Stimulated activated CD4-positive, alpha-beta T cell treated with anti-CD3 and anti-CD28 coated beads, Interleukin-1b, Interleukin-23, amount 100 ng/mL, for 24 hours (primary cell): ENCODE measurements at places on chromosomes 4 and X.

DNA sequence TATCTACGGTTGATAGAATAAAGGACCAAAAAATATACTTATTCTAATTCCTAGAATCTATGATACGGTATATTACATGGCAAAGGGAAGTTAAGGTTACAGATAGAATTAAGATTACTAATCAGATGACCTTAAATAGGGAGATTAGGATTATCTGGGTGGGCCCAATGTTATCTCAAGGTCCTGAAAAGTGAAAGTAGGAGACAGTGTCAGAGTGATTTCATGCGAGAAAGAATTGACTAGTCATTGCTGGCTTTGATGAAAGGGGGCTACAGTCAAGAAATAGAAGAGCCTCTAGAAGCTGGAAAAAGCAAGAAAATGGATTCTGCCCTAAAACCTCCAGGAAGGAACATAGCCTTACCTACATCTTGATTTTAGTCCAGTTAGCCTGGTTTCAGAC is 176.9 kb upstream of the PPP1R2C start:
- no peak for DNase-seq

GRCh38 chr4:56871371-56871866 is 36.3 kb upstream of the REST start:
- DNase-seq: no peak

GRCh38 chr4:20431543-20431951 is 179.8 kb downstream of the SLIT2 start:
- no peak for DNase-seq

DNA sequence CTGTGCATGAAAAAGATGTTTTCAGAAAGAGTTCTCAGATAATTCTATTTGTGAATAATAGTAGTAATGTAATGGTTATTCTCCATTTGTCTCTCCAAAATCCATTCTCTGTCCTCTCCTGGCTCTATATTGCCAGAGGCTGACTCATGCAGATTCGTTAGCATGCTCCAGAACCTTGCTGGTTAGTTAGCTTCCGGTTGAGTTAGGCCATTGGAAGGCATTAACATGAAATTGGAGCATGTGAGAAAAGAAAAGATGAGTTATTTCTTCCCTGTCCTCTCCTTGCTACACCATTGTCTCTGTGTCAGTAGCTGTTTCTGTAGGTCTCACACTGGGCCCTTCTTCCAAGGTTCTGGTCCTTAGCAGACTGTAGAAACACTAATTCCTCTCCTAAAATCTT is 23.5 kb upstream of the PRDM8 start:
- DNase-seq: no peak

DNA sequence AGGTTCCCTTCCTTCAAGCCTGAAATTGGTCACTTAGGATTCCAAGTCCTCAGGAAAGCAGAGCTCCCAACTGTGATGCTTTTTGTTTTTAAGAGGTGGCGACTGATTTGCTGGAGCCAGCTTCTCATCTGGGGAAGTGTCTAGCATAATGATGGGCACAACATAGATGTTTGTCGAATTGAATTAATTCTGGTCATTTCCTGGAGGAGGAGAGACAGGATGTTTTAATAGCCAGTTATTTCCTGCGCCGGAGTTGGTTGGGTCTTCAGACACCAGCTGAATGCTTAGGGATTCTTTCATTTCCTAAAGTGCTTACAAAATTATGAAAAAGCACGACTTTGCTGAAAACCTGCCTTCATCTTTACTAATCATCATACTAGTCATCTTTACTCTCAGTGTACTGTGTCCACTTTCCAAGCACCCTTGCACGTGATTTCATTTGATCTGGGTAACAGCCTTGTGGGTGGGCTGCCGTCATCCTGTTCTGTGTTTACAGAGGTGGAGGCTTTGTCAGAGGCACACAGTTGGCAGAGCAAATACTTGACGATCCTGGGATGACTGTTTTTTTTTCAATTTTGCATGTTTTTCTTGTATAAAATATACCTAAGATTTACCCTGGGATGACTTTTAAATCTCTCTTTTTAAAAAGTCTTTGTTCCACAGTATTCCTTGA is 49.5 kb downstream of the RGS12 start:
- DNase-seq: no peak

GRCh38 chrX:42803320-42803719 is 25.4 kb upstream of the PPP1R2C start:
- DNase-seq: no peak

DNA sequence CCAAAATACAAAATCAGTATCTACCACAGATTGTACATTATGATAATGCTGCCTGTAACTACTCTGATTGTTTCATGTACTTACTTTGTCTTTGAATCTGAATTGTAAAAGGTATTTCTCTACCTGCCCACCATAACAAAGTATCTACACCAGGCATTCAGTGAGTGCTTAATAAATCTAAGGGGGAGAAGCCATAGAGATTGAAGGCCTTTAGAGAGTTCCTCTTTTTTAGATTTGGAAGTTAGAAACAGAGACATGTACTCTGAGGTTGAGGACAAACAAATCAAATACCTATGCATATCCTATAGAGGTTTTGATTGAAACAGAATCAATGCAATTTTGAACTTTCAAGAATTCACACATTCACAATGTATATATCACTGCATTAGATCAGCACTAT is 42.7 kb downstream of the SAT1 start:
- no peak for DNase-seq

GRCh38 chr4:147360301-147360700 is 120.6 kb upstream of the EDNRA start:
- no peak for DNase-seq

DNA sequence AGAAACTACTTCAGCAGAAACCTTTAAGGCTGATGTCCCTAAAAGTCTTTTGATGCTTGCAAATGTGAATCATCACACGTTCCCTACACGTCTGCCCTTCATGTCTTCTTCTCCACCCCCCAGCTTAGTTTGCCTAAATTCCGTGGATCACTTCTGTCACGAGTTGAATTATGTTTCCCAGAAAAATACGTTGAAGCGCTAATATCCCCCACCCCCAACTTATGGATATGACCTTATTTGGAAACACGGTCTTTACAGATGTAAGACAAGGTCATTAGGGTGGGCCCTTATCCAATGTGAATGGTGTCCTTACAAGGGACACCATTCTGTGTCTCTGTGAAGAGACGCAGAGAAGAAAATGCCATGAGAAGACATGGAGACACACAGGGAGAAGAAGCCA is 2.1 kb upstream of the ZNF518B start:
- no peak for DNase-seq

DNA sequence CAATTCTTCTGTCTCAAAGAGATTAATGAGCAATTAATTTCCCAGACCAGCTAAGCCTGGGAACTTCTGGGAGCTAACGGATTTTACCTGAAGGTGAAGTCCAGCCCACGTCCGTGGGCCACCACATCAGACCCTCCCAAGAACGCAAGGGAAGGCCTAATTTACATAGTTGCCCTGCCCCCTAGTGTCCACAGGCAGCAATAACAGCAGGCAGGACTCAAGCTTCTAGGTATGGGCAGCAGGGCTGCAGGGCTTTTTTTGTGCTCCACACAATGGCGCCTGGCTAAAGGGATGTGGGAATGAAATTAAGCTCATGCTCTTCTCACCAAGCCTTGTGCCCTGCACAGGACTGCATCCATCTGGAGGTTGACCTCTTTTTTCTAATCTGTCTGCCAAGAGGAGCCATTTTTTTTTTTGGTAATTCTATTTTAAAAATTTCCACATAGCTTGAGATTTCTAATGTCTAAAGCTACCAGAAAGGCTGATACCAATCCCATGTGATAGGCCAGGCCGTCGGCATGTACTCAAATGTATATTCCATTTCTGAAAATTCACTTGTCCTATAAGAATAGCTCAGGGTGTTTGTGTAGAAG is 111.9 kb upstream of the TMEM164 start:
- peak; percentile 8 for DNase-seq

GRCh38 chr4:94577136-94577535 is 125.4 kb downstream of the PDLIM5 start:
- no peak for DNase-seq

DNA sequence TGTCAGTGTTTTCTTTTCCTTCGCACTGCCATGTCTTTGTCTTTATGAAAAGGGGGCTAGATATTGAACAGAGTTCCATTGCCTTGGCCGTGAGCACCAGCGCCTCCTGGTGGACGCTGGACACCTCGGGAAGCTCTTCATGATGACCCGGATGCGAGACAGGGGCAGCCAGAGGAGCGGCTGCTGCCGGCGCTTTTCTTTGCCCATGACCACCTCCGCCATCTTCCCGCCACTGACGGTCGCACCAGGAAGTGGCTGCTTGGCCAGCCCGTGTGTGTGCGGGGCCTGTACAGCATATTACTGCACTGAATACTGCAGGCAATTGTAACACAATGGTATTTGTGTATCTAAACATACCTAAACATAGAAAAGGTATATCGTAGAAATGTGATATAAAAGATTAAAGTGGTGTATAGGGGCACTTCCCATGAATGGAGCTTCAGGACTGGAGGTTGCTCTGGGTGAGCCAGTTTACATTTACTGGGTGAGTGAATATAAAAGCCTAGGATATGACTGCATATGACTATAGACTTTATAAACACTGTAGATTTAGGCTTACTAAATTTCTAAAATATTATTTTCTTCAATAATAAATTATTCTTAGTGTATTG is 15.8 kb upstream of the GRIA2 start:
- no peak for DNase-seq

GRCh38 chrX:129239371-129239770 is 283.9 kb downstream of the SMARCA1 start:
- DNase-seq: no peak

DNA sequence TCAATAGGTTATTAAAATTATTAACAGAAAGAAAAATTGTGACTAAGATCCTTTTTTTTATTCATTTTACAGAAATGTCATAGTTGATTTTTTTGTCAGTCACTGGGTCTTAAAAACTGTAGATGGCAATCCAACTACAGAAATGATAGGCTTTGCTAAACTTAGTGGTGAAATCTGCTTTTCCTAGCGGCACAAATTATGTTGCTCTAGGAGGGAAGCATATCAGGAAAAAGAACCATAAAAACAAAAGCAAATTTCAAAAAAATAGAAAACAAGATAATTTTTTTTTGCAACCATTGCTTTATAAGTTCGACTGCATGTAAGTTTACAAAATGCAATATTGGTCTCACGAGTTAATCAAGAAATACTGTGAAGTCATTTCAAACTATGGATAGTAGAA is 443.5 kb upstream of the IGFBP7 start:
- DNase-seq: no peak

DNA sequence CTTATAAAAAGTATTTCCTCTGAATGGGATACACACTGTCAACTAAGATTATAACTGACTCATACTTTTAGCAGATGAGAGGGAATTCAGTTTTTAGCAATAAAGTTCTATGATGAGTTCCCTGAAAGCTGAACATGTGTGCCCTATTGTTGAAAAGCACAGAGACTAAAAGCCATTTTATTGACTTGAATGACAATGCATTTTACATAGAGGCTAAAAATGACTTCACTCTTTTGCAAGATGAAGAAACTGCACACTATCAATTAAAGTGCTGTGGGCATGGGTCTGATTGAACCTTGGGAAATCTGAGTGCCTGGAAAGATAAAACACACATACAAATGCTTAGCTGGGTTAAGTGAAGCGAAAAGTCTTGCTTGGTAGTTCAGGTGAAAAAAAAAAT is 633.4 kb downstream of the PDHA2 start:
- DNase-seq: no peak

GRCh38 chr4:109930464-109930863 is 17.8 kb downstream of the EGF start:
- no peak for DNase-seq

- no peak for DNase-seq
Measured at GRCh38 chr4:24582235-24582832, 2.0 kb downstream of the DHX15 start.

- no peak for DNase-seq
Measured at GRCh38 chr4:76703123-76703490, 194.8 kb downstream of the SOWAHB start.

DNA sequence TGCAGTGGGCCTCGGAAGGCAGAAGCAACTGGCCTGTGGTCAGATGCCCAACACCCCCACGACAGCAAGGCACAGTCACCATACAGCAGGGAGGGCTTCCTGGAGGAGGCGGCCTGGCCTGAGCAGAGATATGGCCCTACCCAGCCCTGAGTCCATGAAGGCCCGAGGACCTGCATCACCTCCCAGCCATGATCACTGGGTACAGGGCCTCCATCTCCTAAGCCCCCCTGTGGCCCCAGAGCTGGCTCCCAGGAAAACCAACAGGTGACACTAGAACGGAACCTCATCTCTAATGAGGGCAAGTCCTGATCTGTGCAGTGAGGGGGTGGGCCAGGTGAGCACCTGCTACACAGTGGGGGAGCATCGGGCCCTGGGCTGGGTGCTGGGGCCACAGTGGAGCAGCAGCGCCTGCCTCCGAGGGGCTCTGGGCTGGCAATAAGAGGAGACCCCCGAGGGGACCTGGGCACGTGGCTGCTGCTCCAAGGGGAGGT is 26.2 kb upstream of the MXD4 start:
- no peak for DNase-seq

- DNase-seq: no peak
Measured at GRCh38 chr4:147794314-147794680, 62.4 kb downstream of the ARHGAP10 start.

DNA sequence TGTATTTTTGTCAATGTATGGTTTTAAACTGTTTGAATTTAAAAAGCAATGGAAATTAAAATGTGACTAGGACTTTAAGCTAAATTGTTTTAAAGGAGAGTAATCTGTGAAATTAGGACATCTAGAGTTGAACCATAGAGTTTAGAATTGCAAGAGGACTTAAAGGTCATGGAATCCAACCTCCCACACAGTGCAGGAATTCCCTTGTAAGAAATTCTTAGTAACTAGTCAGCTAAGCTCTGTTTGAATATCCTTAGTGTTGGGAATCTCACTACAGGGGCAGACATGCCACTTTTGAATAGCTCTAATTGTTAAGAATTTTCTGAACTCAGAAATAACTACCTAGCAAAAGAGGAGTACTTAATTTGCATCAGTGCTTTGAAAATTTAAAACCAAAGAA is 292.9 kb downstream of the IL1RAPL1 start:
- no peak for DNase-seq

DNA sequence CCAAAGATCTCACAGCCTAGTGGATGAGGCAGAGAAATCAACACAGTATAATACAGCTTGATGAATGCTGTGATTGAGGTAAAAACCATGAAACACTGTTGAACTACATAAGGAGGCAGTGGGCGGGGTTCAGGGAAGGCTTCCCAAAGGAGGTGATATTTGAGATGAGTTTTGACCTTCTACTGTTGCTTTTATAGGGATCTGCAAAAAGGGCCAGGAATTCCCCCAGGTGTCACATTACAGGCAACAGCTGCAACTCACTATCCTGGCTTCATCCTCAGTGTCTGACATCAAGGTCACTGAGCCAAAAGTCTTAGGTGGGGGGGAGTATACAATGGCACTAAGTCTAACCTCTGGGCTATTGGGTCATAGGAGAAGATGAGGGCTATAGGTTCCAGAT is 185.7 kb upstream of the NRK start:
- no peak for DNase-seq

GRCh38 chr4:173189117-173189693 is 20.6 kb downstream of the GALNT7 start:
- no peak for DNase-seq

DNA sequence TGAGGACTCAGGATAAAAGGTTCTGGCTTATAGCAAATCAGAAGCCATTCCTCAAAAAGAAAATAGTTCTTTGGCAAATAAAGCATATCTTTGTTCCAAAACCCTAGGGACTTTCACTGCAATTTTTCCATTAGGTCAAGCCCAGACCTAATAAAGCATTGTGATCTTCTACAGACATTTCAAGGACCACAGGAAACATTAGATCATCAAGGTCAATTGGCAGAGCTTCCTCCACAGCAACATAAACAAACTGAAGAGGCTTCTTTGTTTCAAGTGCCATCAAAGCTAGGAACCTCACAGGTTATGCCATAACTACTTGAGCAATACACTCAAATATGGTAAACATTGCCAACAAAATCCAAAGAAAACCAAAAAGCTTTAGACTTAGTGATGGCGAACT is 144.9 kb downstream of the ANXA5 start:
- no peak for DNase-seq
